ENCODE measurements at places on chromosomes 11 and 22.

- no peak for DNase-seq
Observed at GRCh38 chr11:93031386-93031785, 61.9 kb downstream of the MTNR1B start.

DNA sequence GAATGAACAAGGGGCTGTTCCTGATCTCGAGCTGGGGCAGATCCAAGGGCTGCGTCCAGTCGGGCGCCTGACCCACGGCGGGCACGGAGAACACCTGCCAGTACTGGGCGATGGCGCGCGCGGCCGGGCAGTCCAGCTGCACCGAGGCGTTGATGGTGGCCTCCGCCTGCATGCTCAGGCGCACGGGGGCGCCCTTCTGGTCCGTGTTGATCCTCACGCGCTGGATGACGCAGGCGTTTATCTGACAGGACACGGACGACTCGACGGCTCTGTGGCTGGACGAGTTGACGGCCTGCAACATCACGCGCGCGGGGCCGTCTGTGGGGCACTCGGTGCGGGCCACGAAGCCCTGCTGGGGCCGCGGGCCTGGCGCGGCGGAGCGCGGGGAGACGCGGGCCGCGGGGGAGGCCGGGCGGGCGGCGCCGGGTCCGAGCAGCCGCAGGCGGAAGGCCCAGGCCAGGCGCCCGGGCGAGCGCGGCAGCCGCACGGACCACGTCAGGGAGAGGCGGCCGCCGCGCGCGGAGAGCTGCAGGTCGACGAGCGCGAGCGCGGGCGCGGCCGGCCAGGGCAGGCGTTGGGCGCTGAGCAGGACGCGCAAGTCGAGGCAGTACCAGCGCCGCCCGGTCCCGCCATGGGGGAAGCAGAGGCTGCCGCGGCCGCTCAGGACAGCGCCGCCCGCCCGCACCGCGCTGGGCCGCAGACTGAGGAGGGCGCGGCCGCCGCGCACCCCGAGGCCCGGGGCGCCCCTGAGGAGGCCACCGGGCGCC is 511 bp downstream of the PKDREJ start:
- no peak for DNase-seq

DNA sequence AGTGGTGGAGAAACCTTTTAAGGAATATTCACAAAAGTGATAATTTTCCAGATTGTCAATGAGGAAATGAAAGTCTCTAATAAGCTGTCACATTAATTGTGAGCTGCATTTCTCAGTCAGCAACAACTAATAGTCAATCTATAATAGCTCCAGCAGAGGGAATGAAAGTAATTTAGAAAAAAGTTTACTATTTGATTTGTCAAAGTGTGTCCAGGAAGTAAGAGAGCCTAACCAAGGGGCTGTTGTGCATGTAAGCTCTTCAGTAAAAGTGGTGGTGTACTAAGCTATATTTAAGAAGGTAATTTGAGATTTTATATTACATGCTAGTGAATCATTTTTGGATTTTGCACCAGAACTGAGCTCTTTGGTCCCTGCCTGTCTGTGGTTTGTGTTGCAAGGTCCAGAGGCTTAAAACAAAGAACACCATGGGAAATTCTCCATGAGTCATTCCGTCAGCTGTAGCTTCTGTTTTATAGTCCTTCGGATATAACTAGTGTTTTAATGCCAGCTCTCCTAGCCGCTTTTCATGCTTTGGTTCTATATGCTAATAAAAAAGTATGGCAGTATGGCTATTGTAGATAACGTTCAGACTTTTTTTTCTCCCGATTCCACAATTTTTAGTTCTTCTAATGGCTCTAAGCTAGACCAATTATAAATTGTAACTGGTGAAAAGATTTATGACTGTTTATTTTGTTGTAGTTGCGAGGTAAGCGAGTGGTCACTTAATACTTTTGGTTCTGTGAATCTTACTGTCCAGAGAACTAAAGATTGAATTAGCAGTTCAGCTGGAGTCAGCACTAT is 64.6 kb downstream of the ARHGEF12 start:
- no peak for DNase-seq

DNA sequence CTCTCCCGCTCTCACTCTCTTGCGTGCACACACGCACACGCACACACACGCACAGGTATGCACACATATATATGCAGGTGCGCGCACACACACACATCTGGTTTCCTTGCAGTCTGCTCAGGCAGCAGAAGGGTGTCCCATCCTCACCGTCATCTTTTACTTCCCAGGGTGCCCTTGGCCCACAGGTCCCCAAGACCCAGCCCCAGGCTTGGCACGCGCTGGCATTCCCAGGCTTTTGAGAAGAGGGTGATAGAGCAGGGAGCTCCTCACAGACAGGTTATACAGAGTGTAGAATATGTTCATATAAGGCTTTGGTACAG is 52.0 kb upstream of the SPATA19 start:
- DNase-seq = no peak

DNA sequence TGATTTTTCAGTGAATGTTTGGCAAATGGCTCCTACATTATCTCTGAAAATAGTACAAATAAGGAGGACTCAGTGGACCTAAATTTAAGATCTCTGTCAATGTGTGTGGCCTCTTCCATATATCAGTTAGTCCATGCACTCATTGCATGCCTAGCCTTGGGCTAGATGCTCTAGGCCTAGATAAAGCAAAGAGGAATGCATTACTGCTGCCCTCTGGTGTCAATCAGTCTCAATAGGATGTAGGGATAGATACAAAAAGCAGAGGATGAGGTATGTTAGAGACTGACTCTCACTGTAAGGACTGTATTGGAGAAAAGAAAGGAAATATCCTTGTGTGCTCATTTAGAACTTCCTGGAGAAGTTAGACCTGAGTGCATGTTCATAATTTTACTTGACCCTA is 42.0 kb downstream of the MS4A2 start:
- DNase-seq = peak; percentile 4

DNA sequence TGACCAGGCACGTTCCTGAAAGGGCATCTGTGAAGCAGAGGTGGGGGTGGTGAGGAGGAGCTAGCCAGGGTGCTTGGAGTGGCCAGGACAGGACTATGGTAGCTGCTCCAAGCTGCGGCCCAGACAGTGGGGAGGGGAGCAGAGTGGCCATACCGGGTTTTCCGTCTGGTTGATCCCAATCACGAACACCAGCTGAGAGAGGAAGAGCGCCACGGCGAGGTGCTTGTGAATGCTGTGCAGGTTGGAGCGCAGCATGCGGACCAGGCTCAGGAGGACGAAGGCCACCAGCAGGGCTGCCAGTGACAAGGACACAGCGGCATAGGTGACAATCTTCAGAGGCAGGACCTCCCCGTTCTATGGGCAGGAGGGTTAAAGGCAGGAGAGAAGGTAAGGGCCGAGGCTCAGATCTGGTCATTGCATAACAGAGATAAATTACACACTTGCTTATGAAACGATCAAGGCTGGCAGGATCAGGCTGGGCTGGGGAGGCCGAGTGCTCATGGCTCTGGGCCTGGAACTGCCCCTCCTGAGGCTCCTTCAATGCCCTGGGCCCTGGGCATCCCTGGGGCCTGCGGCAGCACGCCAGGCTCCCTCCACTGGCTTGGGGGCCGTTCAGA is 41.5 kb downstream of the TRMU start:
- DNase-seq = no peak

GRCh38 chr22:43151251-43152002 is at the start of gene TSPO:
TSPO (plus strand) TSS chr22:43151559; CDS start chr22:43159239, 7,680 bp downstream.
- DNase-seq = peak; percentile 65

- DNase-seq = no peak
Observed at GRCh38 chr11:39345834-39346442, 2113.5 kb downstream of the LRRC4C start.

- DNase-seq = no peak
Observed at GRCh38 chr11:127105593-127106541, 105.3 kb upstream of the KIRREL3 start.

- peak; percentile 43 for DNase-seq
Observed at GRCh38 chr11:118353084-118353710, 6.2 kb upstream of the UBE4A start.

- no peak for DNase-seq
Observed at GRCh38 chr11:45285930-45286632, at the start of gene SYT13. SYT13 (minus strand) TSS chr11:45286341; CDS start chr11:45286207, 134 bp downstream.

GRCh38 chr11:121591405-121592033 is 138.8 kb upstream of the SORL1-AS1 start:
- DNase-seq = peak; percentile 81

DNA sequence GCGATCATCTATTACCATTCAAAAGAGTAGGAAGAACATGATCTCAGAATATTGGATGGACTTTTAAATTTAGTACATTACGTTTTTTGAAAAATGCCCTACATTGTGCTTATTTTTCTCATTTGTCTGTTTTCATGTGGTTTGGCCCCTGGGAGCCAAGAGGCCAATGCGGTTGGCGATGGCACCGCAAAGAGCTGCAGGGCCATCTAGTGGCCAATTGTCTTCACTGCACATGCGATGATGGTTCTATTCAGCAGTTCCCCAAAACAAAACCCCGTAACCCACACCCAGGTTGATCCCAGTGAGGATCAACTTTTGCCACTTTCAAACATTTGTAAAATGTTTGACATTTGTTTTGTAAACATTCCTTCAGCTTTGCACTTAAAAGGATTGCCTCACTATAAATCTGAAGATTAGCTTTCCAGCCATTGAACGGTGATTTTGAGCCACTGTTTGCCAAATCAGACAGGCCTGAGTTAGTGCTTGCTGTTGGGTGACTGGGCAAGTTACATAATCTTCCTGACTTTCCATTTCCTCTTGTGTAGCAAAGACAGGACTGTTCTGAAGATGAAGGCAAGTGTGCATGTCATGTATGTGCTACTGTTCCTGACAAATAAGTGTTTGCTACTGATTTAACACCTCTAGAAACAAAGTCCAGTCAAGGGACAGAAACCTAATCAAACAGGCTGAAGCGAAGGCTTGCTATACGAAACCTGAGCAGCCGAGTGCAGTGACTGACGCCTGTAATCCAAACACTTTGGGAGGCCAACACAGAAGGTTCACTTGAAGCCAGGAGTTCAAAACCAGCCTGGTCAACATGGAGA is 29.2 kb upstream of the XBP1 start:
- peak; percentile 79 for DNase-seq

DNA sequence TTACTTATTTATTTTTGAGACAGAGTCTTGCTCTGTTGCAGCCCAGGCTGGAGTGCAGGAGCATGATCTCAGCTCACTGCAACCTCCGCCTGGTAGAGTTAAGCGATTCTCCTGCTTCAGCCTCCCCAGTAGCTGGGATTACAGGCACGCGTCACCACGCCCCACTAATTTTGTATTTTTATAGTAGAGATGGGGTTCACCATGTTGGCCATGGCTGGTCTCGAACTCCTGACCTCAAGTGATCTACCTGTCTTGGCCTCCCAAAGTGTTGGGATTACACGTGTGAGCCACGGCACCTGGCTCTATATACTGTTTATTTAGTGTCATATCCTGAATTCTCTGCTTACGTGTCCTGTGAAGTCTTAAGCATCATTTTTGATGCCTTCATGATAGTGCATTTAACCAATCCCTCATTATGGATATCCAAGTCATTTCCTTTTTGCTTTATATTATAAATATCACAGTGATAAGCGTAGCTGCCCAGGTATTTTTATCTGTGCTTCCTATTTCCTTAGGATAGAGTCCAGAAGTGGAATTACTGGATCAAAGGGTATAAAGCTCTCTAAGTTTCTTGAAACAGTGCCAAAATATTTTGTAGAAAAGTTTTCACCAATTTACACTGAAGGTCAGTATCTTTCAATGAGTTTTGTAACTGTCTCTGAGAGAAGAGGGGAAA is 871 bp upstream of the SIDT2 start:
- DNase-seq = no peak

- DNase-seq = no peak
Observed at GRCh38 chr11:9691865-9692264, 28.0 kb downstream of the SWAP70 start.

DNA sequence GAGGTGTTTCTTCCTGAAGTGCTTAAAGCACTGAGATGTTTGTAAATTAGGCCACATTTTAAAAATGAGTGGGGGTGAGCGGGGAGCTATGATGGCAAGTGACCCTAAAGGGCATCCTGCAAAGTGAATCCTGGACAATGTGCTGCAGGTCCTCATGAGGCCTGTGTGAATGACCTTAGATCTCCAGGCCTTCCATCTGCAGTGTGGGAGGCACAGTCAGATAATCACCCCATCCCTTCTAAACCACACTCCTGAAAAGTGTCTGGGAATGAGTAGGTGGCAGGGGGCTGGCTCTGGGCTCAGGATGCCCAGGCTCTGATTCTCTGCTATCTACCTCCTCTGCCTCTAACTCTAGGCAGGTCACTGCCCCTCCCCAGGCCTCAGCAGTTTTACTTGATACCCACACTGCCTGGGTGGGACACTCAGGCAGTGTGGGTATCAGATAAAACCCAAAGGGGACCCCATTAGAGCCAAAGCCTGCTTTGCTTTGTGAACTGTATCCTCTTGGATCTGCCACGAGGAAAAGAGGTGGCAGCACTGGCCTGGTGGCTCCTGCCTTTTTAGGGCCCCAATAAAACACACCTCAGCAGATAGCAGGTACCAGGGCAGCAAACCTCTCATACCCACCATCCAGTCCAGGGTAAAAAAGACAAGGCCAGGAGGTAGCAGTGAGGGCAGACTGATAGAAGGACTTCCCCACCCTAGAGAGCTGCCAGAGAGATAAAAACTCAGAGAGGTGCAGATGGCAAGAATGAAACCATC is 10.5 kb downstream of the STARD10 start:
- DNase-seq = no peak

DNA sequence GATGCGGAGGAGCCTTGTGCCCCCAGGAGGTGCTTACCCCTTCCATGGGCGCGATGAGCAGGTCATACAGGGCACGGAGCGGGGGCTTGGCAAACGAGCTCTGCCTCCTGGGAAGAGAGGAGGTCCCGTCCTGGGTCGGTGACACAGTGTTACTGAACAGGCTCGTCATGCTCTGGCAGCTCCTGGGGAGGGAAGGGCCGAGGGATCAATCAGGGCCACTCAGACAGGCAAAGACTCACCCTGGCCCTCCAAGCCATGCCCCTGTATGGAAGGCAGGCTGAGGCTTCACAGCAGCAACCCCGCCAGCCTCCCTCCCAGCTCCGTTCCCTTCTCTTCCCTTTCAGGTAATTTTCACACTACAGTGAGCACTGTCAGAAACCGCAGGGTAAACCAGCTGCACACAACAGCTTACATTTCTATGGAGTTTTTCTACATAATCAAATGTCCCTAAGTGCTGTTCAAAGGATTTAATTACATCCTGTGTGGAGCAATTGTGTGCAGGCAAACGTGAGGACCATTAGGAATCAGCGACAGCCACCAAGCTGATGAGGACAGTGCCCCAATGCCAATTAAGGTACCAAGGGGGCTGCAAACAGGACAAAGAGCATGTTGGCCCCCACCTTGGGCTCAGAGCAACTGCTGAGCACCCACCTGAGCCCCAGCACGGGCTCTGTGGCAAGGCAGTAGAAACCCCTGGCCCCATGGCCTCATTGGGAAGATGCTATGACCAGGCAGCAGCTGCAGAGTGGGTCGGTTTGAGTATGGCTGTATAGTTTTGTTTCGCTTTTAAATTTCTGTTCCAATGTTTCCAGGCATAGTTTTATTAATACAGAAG is 95.4 kb upstream of the PITPNB start:
- no peak for DNase-seq
